ENCODE measurements at places on chromosomes 16 and 17.

DNA sequence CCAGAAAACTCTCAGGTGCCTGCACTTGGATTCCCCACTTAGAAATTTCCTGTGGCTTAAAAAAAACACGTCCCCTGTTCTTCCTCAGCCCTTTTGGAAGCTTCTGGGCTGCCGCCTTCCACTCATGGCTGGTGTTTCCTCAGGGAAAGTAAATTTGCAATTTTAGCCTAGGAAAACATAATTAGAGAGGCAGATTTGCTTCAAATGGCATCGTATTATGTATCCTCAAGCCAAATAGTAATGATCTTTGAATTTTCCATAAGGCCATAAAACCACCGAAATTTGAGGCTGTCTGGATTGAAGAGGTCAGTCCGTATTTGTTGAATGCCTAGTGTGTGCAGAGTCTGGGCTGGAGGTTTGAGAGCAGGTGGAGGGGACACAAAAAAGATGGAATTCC is 17.7 kb downstream of the MGAT5B start:
- DNase-seq = no peak

GRCh38 chr17:27206447-27206846 is 87.5 kb upstream of the WSB1 start:
- peak; percentile 49 for DNase-seq

DNA sequence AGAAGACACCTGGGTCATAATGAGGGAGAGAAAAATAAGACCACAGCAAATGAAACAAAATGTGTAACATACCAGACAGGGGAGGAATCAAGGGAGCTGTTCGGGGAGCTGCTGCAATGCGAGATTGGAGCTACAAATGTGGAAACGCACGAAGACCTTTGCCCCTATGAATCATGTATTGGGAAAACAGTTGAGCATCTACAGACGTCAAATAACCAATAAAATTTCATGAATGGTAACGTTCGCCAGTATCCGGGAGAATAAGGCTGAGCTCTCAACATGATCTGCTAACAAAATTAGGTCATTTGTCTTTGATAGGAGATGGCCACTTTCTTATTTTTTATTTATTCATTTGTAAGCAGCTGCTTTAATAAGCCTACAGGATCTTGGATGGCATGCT is 486.2 kb upstream of the RBFOX1 start:
- DNase-seq = no peak

GRCh38 chr17:39244016-39244599 is 18.4 kb upstream of the STAC2 start:
- no peak for DNase-seq

DNA sequence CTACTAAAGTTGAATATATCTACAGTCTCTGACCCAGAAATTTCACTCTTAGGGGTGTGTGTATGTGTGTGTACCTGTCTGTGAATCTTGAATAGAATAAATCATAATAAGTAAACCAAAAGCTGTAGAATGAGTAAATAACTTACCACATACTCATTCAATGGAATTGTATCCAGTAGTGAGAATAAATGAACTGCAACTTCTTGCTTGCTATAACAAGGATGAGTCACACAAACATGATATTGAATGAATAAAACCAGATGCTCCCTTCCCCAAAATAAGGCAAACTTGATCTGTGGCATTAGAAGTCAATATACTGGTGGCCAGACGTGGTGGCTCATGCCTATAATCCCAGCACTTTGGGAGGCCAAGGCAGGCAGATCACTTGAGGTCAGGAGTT is 259.8 kb upstream of the MON1B start:
- DNase-seq = no peak

GRCh38 chr17:39225308-39225958 is at the start of gene STAC2:
TSS of gene STAC2 (minus strand) at chr17:39225945. CDS start at chr17:39225502, 443 bp downstream.
- DNase-seq = no peak

DNA sequence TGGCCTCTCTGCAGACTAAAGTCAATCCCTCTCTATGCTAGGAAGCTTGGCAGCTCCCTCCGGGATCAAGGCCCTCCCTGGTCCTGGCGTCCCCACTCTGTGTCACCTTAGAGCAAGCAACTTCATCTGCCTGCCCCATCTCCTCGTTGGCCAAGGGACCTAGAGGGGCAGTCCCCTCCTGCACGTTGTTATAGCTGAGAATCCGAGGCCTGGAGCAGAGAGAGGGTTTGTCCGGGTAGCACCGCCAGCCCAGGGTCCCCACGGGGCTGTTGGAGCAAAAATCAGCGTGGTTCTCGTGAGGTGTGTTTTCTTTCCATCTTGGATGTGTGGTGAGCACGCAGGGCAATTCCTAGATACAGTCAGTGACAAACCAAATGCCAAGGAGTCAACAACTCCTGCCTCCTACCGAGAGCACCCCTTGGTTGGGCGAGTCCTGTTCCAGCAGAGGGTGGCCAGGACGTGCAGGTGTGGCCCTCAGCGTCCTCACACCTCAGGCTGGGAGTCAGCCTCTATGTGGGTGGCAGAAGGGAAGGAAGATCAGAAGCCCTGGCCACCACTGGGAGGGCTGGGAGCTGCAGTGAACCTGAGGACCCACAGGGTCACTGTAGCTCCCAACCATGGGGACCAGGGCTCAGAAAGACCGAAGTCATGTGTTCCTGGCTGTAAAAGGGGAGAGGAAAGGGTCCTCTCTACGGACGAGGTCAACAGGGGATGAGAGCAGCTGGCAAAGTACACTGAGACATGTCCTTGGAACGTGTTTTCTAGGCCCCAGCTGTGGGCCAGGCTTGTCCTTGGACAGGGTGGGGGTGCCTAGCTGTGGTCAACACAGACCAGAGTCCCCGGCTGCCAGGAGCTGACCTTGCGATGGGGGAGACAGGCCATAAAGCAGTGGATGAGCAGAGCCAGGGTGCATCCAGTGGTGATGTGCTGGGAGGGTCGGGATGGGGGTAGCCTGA is 85.6 kb upstream of the CIBAR2 start:
- no peak for DNase-seq

DNA sequence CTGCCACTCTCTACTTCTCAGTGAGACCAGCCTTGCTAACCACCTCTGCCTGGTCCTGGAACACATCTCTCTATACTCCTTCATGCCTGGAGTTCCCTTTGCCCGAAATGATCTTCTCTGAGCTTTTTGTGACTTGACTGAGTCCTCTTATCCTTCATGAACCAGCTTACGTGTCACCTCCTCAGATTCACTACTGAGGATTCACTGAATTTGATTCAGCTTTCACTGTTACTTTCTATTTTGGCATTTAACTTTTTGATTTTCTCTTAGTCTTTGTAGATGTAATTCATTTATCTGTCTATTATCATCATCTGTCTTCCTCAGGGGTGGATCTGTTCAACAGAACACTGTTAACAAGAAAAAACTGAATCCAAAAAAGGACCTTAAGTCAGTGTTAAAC is 95.6 kb downstream of the RPGRIP1L start:
- DNase-seq = no peak

DNA sequence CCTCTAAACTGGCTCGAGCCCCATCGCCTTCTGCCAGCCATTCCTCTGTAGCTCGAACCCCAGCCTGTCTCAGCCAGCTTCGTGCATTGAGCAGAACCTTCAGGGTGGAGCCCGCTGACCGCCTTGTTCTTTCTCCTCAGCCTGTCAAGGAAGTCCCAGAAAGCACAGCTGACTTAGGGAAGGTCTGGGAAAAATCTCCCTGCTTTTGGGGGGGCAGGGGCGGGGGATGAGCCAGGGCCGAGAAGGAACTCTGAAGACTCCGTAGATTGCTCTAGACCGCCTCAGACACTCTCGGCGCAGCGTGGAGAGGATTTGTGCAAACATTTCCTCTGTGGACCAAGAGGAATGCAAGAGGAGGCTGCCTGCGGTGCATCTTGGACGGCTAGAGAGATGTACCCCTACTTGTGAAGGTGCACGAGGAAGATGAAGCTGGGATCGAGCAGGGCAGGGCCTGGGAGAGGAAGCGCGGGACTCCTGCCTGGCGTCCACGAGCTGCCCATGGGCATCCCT is at the start of gene GLP2R:
Gene GLP2R (plus strand): TSS at position 284 of the 510 bp plus-strand sequence. CDS start 140 bp downstream, at position 424.
- DNase-seq = no peak

GRCh38 chr17:58913971-58914769 is 158.5 kb downstream of the PPM1E start:
- no peak for DNase-seq

DNA sequence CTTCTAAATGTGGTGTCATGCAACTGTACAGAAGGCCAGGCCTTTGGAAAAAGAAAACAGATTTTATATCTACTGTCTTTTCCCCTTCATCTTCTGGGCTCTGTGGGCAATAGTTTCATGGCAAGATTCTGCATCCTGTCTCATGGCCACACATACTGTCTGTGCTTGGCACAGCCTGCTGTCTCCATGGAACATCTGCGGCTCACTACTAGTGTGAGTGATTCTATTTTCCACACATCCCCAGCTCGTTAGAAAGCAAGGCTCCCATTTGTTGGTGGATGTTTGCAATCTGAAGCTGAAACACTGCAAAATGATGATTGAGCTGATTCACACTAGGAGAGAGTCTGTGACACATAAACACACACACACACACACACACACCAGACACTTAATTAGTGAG is 32.4 kb downstream of the CACNG3 start:
- DNase-seq = no peak

- no peak for DNase-seq
These were observed 33.8 kb downstream of the CCDC42 start for GRCh38 chr17:8710813-8711212.
